Sciatic nerve (tissue), 2 donors: ENCODE measurements at places on chromosomes 5 and 9. TPM values are rescaled to one million over a fixed set of nuclear protein-coding genes. Genes with fewer than 3 reads are reported as not detected.

Gene HOMER1
- 8.7 TPM for total RNA-seq

Gene CARD9
- 4.0 TPM for total RNA-seq

Gene ABHD17B
- 14.4 TPM for total RNA-seq

Gene TARS1
- 74.4 TPM for total RNA-seq

Gene NUTM2G
- not detected for total RNA-seq

Gene BTNL8
- 0.53 TPM for total RNA-seq

Gene PDLIM4
- 50.2 TPM for total RNA-seq

Gene TENT4A
- 28.6 TPM for total RNA-seq

Gene GLDC
- total RNA-seq, result 35.6 TPM

Gene IFNA16
- total RNA-seq, result not detected

Gene BAAT
- not detected for total RNA-seq

Gene GABRA1
- total RNA-seq, result not detected

Gene SOWAHA
- 2.5 TPM for total RNA-seq

Gene TMEM203
- 25.6 TPM for total RNA-seq

Gene PRLR
- total RNA-seq, result 1.9 TPM

Gene OGN
- total RNA-seq, result 71.7 TPM

Gene CTXN3
- total RNA-seq, result not detected

Gene SPATA31A3
- not detected for total RNA-seq

Gene GPX3
- 1,443 TPM for total RNA-seq

Gene AFAP1L1
- 54.8 TPM for total RNA-seq

Gene DNAJA1
- 108 TPM for total RNA-seq

Gene OBP2A
- not detected for total RNA-seq

Gene ZDHHC11B
- total RNA-seq, result 1.9 TPM

Gene PTTG1
- 3.0 TPM for total RNA-seq

Gene SNX18
- total RNA-seq, result 38.7 TPM

Gene MTREX
- total RNA-seq, result 69.0 TPM

Gene AGXT2
- total RNA-seq, result not detected

Gene ARID3C
- 1.2 TPM for total RNA-seq

Gene LCN1
- not detected for total RNA-seq

Gene SPEF2
- 14.4 TPM for total RNA-seq

Gene BARHL1
- total RNA-seq, result not detected

Gene SLU7
- total RNA-seq, result 60.7 TPM

Gene LCN15
- not detected for total RNA-seq

Gene OR2Y1
- not detected for total RNA-seq

Gene MCTP1
- total RNA-seq, result 63.1 TPM

Gene CCL27
- total RNA-seq, result not detected

Gene CCNI2
- 0.36 TPM for total RNA-seq

Gene ZNF883
- total RNA-seq, result 3.6 TPM

Gene CD180
- total RNA-seq, result 2.0 TPM

Gene CDH12
- total RNA-seq, result not detected
